ENCODE measurements at places on chromosomes 12 and 14. TPM values are rescaled to one million over a fixed set of nuclear protein-coding genes. Genes with fewer than 3 reads are reported as not detected.

GRCh38 chr12:10012630-10013330, 2.4 kb downstream of the CLEC12B start:
- H3K27me3 ChIP-seq: no peaks in the 10 kb centered on the region
- no peak overlapping the region for H3K4me3 ChIP-seq
- H3K36me3 ChIP-seq: no peaks in the 10 kb centered on the region
- no peak for DNase-seq
- no peaks in the 10 kb centered on the region for H3K4me1 ChIP-seq
- no peak overlapping the region for H3K27ac ChIP-seq

GRCh38 chr12:92149563-92149962, 3.9 kb upstream of the BTG1 start:
- no peak for DNase-seq
- no peaks in the 10 kb centered on the region for H3K27me3 ChIP-seq
- peaks cover 18% of the 10 kb centered on the region for H3K4me1 ChIP-seq
- no peaks in the 10 kb centered on the region for H3K36me3 ChIP-seq
- no peak overlapping the region for H3K27ac ChIP-seq

The KCNK10 gene
- total RNA-seq: 2.7 TPM

The CIDEB gene
- total RNA-seq: 168 TPM

All from transverse colon (tissue), 4 donors.